ENCODE measurements at places on chromosomes 2 and 18. TPM values are rescaled to one million over a fixed set of nuclear protein-coding genes. Genes with fewer than 3 reads are reported as not detected.

CLEC4F gene
- 0.21 TPM for polyA plus RNA-seq

SERPINB13 gene
- polyA plus RNA-seq = not detected

ATRAID gene
- 125 TPM for polyA plus RNA-seq

DTNA gene
- 12.4 TPM for polyA plus RNA-seq

NAB1 gene
- polyA plus RNA-seq = 51.9 TPM

C2orf80 gene
- polyA plus RNA-seq = not detected

SIX2 gene
- polyA plus RNA-seq = 0.91 TPM

GAD1 gene
- 1.1 TPM for polyA plus RNA-seq

VIT gene
- 0.29 TPM for polyA plus RNA-seq

EFR3B gene
- 5.7 TPM for polyA plus RNA-seq

RGPD3 gene
- 0.35 TPM for polyA plus RNA-seq

RFX8 gene
- 0.92 TPM for polyA plus RNA-seq

SNED1 gene
- polyA plus RNA-seq = 40.8 TPM

MALT1 gene
- 26.6 TPM for polyA plus RNA-seq

NGEF gene
- polyA plus RNA-seq = 1.2 TPM

UGT1A1 gene
- 0.08 TPM for polyA plus RNA-seq
